Stomach (tissue), 19 donors: ENCODE measurements at places on chromosomes 12 and 14. TPM values are rescaled to one million over a fixed set of nuclear protein-coding genes. Genes with fewer than 3 reads are reported as not detected.

DNA sequence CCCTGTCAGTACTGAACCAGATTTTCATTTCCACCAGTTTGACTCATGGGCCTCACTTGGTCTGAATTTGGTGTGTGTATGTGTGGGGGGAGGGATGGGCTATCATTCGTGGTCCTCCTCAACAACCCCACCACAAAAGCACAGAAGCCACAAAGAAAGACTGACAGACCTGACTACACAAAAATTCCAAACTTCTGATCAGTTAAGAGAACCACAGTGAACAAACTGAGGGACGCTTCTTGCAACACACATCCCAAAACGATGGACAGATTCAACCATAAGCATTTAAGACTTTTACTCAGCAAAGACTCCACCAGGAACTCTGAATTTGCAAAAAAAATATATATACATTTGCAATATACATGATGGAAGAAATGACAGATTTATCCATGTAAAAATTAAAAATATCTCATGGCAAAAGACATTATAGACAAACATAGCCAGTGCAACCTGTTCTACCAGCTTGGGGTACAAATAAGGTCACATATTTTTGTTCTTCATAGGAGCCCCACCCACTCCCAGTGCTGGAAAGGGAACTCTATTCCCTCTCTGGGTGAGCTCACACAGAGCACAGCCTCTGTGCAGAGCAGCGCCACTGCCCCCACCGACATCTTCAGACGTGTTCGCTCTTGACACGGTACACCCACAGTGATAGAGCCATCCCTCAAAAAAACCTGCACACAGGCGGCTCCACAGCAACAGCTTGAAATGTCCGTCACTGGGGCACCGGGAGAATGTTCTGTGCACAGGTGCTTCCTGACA is 49.7 kb downstream of the JAG2 start:
- no peaks in the 10 kb centered on the region for H3K36me3 ChIP-seq
- no peak overlapping the region for H3K4me3 ChIP-seq
- no peaks in the 10 kb centered on the region for H3K4me1 ChIP-seq
- DNase-seq = no peak
- H3K27ac ChIP-seq = no peak overlapping the region
- H3K27me3 ChIP-seq = peaks cover 16% of the 10 kb centered on the region

DNA sequence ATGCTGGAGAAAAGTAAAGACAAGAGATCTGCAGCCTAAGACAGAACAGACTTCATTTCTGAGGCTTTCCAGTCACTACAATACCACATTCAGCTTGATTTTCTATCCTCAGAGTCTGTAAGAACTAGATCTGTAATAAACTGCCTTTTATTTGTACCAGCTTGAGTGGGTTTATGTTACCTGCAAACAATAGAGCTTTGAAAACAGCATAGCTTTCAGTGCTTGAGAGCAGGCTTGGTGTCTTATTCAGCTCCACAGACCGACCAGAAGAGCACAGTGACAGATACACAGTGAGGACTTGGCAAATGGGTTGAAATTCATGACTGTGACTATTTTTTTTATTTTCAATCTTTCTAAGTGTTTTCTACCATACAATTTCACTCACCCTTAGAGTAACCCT is 207.8 kb upstream of the OTX2 start:
- DNase-seq = no peak
- no peaks in the 10 kb centered on the region for H3K4me1 ChIP-seq
- H3K4me3 ChIP-seq = no peak overlapping the region

IL31 gene
- not detected for total RNA-seq

METTL25 gene
- 17.4 TPM for total RNA-seq

DNA sequence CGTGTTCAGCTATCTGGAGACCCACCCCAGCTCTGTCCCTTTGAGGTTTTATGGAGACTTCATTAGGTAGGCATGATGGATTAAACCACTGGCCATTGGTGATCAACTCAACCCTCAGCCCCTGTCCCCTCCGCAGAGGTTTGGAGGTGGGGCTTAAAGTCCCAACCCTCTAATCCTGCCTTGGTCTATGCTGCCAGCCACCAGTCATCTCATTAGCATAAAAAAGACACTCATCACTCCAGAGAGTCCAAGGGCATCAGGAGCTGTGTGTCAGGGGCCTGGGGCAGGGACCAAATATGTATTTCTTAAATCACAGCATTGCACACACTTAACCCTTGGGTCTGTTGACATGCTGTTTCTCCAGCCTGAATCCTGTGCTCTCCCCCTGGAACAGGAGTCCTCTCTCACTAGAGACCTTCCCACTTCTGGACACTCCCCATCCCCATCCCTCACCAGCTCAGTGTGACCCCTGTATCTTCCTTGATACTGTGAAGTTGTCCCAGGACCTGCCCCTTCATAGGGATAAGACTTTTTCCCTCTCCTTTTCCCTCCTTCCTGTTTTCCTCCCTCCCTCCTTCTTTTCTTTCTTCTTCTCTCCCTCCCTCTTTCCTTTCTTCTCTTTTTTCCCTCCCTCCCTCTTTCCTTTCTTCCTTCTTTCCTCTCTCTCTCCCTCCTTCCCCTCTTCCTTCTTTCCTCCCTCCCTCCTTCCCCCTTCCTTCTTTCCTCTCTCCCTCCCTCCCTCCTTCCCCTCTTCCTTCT is 54.7 kb upstream of the CLMN start:
- no peaks in the 10 kb centered on the region for H3K27me3 ChIP-seq
- no peaks in the 10 kb centered on the region for H3K36me3 ChIP-seq
- no peak overlapping the region for H3K27ac ChIP-seq
- H3K4me1 ChIP-seq = no peaks in the 10 kb centered on the region

ASCL1 gene
- total RNA-seq = not detected

KRT82 gene
- not detected for total RNA-seq

LMO3 gene
- total RNA-seq = 10.8 TPM

KLHDC1 gene
- total RNA-seq = 1.3 TPM

GRCh38 chr12:47306130-47306529 is 226.4 kb upstream of the AMIGO2 start:
- H3K36me3 ChIP-seq = no peaks in the 10 kb centered on the region
- no peak overlapping the region for H3K4me3 ChIP-seq
- no peaks in the 10 kb centered on the region for H3K4me1 ChIP-seq
- H3K27ac ChIP-seq = no peak overlapping the region
- DNase-seq = no peak
- no peaks in the 10 kb centered on the region for H3K27me3 ChIP-seq

DCN gene
- total RNA-seq = 743 TPM

PPFIA2 gene
- total RNA-seq = 4.0 TPM

- no peaks in the 10 kb centered on the region for H3K36me3 ChIP-seq
- no peak for DNase-seq
- no peak overlapping the region for H3K4me3 ChIP-seq
These were observed 90.4 kb upstream of the CCDC91 start for GRCh38 chr12:28099871-28100270.

ADAMTS20 gene
- 0.55 TPM for total RNA-seq

AKAP3 gene
- 0.37 TPM for total RNA-seq

GRCh38 chr14:99693918-99694317 is 9.8 kb downstream of the CYP46A1 start:
- H3K36me3 ChIP-seq = no peaks in the 10 kb centered on the region
- no peak overlapping the region for H3K27ac ChIP-seq
- no peak for DNase-seq
- H3K4me3 ChIP-seq = no peak overlapping the region
- H3K4me1 ChIP-seq = no peaks in the 10 kb centered on the region

GRCh38 chr14:101131451-101131916 is 228.0 kb upstream of the RTL1 start:
- H3K4me3 ChIP-seq = no peak overlapping the region
- H3K27ac ChIP-seq = no peak overlapping the region

DNA sequence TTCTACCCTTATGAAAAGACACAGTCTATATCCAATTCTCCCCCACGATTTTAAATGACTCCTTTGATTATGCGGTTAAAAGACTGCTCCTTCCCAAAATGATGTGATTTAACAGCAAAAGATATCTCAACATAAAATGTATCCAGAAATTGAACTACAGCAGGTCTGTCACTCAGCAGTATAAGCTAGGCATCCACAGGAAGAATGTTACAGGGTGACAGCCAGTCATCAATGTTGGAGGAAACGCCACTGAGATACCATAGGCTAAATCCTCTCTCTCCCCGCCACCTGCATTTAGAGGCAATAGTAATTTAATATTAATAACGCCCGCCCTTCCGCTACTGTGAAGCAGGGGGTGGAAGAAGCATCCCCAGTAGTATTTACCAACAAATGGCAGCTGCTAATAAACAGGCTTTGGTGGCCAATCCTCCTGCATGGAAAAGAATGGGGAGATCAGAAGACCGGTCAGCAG is 613 bp downstream of the RECQL start:
- H3K27me3 ChIP-seq = no peaks in the 10 kb centered on the region
- DNase-seq = no peak
- H3K4me1 ChIP-seq = peaks cover 55% of the 10 kb centered on the region
- H3K36me3 ChIP-seq = peaks cover 27% of the 10 kb centered on the region
- peak overlapping the region; percentile 90 for H3K4me3 ChIP-seq

GRCh38 chr12:23895792-23896218 is 53.7 kb downstream of the SOX5 start:
- no peak overlapping the region for H3K27ac ChIP-seq
- no peaks in the 10 kb centered on the region for H3K4me1 ChIP-seq
- H3K36me3 ChIP-seq = peaks cover 9% of the 10 kb centered on the region
- no peak overlapping the region for H3K4me3 ChIP-seq

- H3K4me3 ChIP-seq = no peak overlapping the region
- no peaks in the 10 kb centered on the region for H3K27me3 ChIP-seq
- no peaks in the 10 kb centered on the region for H3K4me1 ChIP-seq
- no peak overlapping the region for H3K27ac ChIP-seq
- peaks cover 12% of the 10 kb centered on the region for H3K36me3 ChIP-seq
- no peak for DNase-seq
These were observed 16.0 kb upstream of the FBLN5 start for GRCh38 chr14:91963465-91963864.

- H3K27me3 ChIP-seq = no peaks in the 10 kb centered on the region
- H3K27ac ChIP-seq = no peak overlapping the region
- no peak for DNase-seq
- H3K4me1 ChIP-seq = peaks cover 24% of the 10 kb centered on the region
These were observed 23.9 kb downstream of the FERMT2 start for GRCh38 chr14:52926953-52927352.

ANO4 gene
- total RNA-seq = not detected

DNA sequence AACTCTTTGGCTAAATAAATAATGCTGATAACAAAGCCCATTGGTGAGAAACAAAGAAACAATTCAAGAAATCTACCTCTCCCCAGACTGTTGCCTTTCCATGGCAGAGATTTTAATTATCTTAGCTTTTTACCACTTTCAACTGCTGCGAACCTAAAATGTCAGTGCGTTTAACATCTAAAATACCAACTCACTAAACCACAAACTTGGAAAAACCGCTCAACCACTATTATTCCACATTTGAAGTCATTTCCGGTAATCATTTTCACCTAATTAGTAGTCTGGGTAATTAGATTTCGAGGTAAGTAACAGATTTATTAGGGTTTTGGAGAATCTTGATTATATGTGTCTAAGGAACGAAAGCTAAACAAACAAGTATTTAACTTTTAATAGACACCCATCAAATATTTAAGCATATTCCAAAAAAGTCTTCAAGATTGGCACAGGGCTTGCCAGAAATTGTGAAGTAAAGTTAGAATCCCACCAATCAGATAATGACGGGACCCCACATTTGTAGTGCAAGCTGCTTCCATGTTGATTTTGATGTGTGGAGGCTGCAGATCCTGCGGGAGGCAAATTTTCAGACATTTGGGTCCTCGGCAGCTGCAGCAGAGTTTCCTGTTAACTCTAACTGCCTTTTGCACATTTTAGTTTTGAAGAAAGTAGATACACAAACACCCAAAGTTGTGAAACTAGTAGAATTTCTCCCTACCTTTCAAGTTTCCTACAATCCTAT is 4.1 kb downstream of the OTX2 start:
- no peak overlapping the region for H3K27ac ChIP-seq
- no peaks in the 10 kb centered on the region for H3K36me3 ChIP-seq
- peaks cover 99% of the 10 kb centered on the region for H3K27me3 ChIP-seq
- H3K4me3 ChIP-seq = no peak overlapping the region
- H3K4me1 ChIP-seq = peaks cover 26% of the 10 kb centered on the region
- DNase-seq = no peak

GRCh38 chr14:102316338-102316742 is 3.2 kb upstream of the ZNF839 start:
- H3K36me3 ChIP-seq = no peaks in the 10 kb centered on the region
- H3K27me3 ChIP-seq = no peaks in the 10 kb centered on the region

DNA sequence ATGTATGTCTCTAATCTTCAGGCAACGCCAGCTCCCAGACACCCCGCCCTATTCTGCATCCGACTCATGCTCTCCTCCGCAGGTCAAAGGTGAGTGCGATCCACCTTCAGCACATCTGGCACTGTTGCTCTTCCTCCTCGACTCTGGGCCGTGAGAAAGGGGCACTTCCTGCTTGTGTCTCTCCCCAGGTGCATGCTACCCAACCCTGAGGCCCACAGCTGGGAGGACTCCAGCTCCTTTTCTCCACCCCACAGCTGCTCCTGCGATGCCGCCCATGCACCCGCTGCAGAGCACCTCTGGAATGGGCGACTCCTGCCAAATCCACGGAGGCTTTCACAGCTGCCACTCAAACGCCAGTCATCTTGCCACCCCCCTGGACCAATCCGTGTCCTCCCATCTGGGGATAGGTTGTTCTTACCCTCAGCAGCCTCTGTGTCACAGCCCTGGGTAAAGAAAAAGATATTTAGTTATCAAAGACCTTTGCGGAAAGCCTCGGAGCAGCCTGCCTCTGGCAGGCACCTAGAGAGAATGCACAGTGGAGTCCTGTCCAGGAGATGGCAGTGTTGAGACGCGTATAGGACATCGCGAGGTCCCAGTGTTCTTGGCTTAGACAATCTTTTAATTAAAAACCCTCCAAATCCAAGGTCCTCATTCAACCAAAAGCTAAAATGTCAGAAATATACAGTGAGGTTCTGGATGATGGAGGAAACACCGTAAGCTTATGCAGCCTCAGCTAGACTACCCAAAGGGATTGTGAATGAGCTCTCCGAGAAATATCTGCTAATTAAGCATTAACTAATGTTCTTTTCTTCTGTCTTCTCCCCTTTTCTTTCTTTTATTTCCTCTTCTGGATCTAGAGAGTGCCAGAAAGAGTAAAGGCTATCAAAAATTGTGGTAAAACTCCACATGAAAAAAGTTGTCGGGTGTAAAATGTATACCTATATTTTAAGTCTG is 54.3 kb downstream of the MYRFL start:
- H3K36me3 ChIP-seq = no peaks in the 10 kb centered on the region
- H3K27ac ChIP-seq = no peak overlapping the region
- no peak overlapping the region for H3K4me3 ChIP-seq
- H3K27me3 ChIP-seq = no peaks in the 10 kb centered on the region
- DNase-seq = peak; percentile 75

DNA sequence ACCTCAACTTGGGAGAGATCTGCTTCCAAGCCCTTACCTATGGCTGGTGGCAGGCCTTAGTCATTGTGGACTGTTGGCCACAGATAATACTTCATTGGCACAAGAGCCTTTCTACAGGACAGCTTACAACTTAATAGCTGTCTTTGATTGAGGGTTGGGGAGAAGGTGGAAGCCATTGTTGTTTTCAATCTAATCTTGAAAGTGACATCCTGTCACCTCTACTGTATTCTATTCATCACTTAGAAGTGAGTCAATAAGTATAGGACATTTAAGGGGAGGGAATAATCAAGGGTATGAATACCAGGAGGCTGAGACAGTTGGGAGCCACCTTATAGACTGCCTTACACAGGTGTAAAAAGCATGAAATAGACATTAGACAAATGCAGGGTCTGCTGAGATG is 906.3 kb downstream of the NRXN3 start:
- H3K4me1 ChIP-seq = peaks cover 35% of the 10 kb centered on the region
- no peaks in the 10 kb centered on the region for H3K36me3 ChIP-seq
- H3K27me3 ChIP-seq = no peaks in the 10 kb centered on the region

- no peaks in the 10 kb centered on the region for H3K4me1 ChIP-seq
- no peak overlapping the region for H3K27ac ChIP-seq
- H3K4me3 ChIP-seq = no peak overlapping the region
These were observed 469.6 kb downstream of the RGS6 start for GRCh38 chr14:72401632-72402376.
